ENCODE measurements at places on chromosomes 11 and 22.

GRCh38 chr11:121654259-121654842 lies 201.6 kb upstream of the SORL1-AS1 start:
- no peak for DNase-seq

- peak; percentile 37 for DNase-seq
Measured at GRCh38 chr11:62601122-62601371, 618 bp downstream of the MTA2 start.

GRCh38 chr22:46547179-46547882 lies 9.9 kb upstream of the CELSR1 start:
- DNase-seq = no peak

- DNase-seq = no peak
Measured at GRCh38 chr11:128375961-128376360, 211.4 kb downstream of the ETS1 start.

GRCh38 chr22:30870451-30871345 lies 97.9 kb downstream of the MORC2 start:
- DNase-seq = no peak

DNA sequence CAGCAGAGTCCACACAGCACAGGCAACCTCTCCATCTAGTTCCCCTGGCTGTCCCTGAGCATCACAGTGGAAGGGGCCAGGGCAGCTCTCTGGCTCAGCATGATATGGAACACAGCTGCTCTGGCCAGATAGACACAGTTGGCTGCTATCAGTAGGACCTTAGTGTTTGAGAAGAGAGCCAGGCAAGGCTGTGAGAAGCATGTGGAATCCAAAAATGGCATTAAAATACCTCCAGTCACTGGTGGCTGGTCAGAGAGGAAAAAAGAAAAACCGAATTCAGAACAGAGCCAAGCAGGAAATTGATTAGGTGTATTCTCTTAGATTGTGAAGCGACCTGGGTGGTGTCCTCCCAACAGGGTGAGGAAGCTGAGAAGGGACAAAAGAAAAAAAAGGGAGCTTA lies 27.9 kb downstream of the SERPINH1 start:
- DNase-seq = no peak

- peak; percentile 52 for DNase-seq
Measured at GRCh38 chr11:72642884-72643522, 31.2 kb downstream of the PDE2A start.

- DNase-seq = no peak
Measured at GRCh38 chr11:65066315-65066714, 8.0 kb upstream of the NAALADL1 start.

All from T-helper 9 cell (primary cell).